ENCODE measurements at places on chromosomes 1 and 21.

GRCh38 chr1:207935166-207935583 lies 24.2 kb upstream of the CD34 start:
- no peak for DNase-seq

DNA sequence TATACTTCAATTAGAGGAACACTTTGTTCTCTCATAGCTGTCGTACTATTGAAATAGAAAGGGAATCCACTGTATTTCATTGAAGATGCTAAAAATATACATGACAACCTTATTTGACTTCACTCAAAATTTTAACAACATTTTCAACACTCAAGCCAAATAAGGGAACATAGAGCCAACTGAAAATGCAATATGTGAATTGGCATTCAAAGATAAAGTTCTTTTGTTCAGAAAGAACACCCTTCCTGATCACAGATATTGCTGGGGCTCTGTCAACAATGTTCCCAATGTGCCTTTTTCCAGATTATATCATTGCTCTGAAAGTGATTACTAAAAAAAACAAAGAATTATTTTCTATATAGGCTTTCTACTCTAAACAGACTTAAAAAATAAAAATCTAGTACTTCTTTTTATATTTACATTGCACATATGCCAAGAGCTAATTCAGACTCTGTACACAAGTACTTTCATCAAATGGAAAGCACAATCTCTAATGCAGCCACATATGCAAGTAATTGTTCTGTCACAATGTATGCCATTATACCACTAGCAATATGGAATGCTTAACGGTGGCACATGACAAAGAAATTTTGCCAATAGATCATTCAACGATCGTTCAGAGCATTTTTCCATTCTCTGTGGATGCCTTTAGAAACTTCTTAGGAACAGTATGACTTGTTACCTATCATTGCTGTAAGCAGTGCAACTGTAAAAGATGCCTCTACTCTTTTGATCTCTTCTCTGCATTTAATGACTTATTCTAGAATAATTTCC lies 171.0 kb downstream of the EIF4G3 start:
- DNase-seq = no peak

GRCh38 chr1:160519642-160520435 lies 3.2 kb downstream of the SLAMF6 start:
- no peak for DNase-seq

GRCh38 chr1:18407166-18408045 lies 73.3 kb upstream of the KLHDC7A start:
- DNase-seq = no peak

GRCh38 chr1:168907786-168908348 lies 178.9 kb upstream of the DPT start:
- no peak for DNase-seq

- DNase-seq = peak; percentile 3
Measured at GRCh38 chr1:204837440-204838084, 33.1 kb upstream of the NFASC start.

DNA sequence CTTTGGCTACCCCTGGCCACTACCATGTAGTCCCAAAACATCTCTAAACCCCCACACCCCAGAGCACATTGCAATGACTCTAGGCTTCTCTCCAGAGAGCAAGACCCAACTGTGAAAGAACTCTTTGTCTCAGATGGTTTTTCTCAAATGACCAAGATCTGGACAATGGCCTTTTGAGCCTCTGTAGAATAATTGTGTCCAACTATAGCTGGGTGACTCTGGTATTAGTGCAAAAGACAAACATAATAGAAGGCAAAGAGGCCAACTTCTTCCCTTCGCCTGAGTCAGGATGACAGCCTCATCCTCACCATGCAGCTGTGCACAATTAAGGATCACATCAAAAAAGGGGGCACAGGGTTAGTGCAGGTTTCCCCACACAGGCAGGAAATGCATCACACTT lies 139.6 kb downstream of the BRINP2 start:
- DNase-seq = no peak

- no peak for DNase-seq
Measured at GRCh38 chr1:197336571-197336970, 68.5 kb downstream of the CRB1 start.

GRCh38 chr1:231871878-231872277 lies 245.3 kb downstream of the DISC1 start:
- no peak for DNase-seq

DNA sequence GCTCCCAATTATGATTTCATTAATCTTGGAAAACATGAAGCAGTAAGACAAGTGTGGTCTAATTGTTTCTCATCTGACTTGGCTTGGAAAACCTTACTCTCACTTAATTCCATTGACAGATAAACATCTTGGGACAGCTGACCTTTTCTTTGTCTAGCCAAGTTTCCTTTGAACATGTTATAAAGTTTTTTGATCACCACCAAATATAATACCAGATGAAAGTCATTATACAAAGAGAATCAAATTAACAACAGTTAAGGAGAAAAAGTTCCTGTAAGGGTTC lies 50.2 kb downstream of the ALG14 start:
- DNase-seq = no peak

GRCh38 chr1:34970829-34971228 lies 14.3 kb downstream of the TMEM35B start:
- no peak for DNase-seq

DNA sequence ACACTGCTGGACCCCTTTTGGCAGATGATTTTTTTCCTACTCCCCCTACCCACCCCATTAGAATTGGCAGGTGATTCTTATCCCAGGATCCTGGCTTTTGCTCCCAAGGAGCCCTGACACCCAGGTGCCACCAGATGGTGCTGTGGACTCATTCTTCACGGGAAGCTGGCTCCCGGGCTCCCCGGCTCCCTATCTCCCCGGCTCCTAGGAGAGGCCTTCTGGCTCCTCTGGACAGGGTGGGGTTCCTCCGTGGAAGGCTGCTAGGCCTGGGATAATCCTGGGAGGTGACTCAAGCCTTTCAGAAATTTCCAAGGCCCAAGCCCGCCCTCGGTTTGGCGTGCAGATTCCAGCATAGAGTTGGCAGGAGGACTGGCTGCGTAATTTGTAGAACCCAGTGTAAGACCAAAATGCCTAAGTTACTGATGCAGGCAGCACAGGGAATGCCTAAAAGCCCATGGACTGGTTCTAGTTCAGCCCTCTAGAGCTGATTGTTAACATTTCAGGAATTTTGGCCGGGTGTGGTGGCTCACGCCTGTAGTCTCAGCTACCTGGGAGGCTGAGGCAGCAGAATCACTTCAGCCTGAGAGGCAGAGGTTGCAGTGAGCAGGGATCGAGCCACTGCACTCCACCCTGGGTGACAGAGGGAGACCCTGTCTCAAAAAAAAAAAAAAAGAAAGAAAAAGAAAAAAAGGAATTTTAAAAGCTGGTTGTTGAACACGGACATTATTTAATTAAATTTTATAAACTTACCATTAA lies 6.8 kb upstream of the BSDC1 start:
- peak; percentile 26 for DNase-seq

DNA sequence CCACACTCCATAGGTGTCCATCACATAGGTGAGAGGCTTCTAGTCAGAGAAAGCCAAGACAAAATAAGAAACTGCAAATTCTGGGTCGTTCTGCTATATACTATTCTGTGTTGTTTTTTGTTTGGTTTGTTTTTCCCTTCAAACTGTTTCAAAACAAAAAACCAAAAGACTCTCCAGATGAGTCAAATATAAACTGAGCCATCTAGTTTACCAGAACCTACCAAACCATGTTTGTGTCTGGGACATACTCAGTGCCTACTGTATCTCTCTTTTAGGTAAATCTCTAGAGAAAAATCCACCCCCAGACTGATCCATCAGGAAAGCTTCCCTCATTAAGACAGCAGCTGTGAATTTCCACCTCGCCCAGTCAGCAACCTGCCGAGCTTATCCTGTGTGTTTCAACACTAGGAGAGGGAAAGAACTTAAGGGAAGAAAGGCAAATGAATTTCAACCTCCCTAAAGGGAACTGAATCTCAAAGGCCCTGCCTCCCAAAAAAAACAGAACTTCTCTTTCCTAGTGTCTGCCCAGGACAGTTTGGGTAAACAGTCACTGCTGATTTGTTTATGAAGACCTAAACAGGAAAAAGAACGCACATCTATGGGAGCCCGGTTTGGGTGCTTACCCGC lies 17.2 kb downstream of the PPT1 start:
- no peak for DNase-seq

DNA sequence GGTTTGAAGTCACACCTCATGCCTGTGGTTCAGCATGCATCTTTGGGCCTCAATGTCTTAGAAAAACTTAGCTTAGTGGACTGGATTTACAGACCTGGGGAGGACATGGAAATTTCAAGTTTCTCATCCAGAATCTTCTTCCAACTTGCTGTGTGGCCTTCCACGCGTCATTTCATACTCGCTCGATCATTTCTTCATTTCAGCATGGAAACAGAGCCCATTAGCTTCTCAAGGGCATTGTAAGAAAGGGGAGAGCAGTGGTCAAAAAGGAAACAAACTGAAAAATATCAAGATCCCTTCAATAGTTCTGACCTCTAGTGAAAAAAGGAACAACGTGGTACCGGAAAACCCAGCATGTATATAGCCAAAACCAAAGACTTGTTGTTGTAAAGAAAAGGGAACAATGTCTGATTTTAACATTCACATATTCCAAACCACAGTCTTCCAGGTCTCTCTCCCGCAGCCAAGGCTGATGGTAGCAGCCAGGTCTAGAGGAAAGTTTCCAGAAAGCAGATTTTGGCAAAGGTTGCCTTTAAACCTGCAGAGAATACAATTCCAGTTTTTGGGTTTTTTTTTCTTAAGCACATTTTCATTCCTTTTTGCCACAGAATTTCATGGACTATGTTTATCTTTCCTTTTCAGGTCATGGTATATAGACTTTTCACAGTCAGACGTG lies 97.0 kb upstream of the CDC42BPA start:
- DNase-seq = no peak

DNA sequence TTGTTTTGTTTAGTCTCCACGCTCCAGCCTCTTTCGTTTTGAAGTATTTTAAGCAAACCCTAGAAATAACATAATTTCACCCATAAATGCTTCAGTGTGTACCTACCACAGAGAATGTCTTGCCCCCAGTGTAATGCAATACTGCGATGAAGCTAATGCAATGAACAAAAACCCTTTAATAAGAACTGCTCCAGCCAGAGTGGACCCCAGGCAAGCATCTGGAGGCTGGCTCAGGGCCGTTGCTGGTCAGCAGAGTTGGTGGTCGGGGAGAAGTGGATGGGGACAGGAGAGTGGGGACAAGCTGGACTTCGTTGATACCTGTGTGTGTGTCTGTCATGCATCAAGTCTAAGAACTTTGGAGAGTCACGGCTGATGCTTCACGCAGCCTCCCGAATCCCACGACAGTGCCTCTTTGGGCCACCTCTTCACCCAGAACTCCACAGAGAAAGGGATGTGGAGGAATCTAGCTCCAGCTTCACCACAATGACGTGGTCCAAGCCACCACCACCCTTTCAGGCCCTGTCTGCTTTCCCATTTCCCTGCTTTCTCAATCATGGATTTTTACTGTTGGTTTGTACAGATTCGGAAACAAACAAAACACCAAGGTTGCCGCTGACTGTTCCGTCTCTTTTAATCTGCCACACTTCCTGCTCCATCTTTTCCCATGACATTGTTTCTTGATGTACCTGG lies 108.6 kb upstream of the ERRFI1 start:
- no peak for DNase-seq

- no peak for DNase-seq
Measured at GRCh38 chr1:226571893-226572292, 23.3 kb downstream of the STUM start.

- DNase-seq = no peak
Measured at GRCh38 chr1:159869173-159869572, 6.7 kb upstream of the VSIG8 start.

- DNase-seq = no peak
Measured at GRCh38 chr1:210347112-210347511, 18.4 kb downstream of the HHAT start.

GRCh38 chr1:154186852-154187501 lies 4.9 kb downstream of the TPM3 start:
- no peak for DNase-seq

- DNase-seq = no peak
Measured at GRCh38 chr1:15117671-15118325, 35.7 kb upstream of the TMEM51 start.

DNA sequence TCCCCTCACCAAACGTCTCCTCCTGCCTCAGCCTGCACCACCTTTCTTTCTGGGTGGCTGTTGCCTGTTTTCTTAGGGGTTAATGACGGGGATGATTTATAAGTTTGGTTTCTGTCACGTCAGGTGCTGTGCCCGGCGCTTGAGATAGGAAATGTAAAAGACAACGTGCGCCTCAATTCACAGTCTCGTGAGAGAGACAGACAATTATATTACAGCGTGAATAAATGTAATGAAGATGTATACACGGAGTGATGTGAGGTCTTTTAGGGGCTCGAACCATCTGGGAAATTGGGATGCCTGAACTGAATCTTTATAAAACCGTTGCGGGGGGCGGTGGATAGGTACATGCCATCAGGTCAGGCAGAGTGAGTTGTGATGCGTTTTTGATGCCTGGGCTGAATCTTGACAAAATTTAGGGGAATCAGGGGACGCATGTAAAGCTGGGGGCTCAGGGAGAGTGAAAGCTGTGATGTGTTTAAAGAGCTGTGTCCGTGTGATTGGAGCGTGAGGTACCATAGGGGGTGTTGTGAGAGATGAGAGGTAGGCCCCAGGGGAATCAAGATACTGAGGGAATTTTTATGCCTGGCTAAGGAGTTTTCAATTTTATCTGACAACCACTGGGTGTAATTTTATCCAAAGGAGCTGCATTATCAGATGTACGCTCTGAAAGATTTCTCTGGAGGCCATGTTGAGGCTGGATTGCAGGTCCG lies 831 bp downstream of the TIPRL start:
- no peak for DNase-seq

GRCh38 chr1:22018583-22019559 lies 17.4 kb downstream of the CELA3A start:
- DNase-seq = no peak

DNA sequence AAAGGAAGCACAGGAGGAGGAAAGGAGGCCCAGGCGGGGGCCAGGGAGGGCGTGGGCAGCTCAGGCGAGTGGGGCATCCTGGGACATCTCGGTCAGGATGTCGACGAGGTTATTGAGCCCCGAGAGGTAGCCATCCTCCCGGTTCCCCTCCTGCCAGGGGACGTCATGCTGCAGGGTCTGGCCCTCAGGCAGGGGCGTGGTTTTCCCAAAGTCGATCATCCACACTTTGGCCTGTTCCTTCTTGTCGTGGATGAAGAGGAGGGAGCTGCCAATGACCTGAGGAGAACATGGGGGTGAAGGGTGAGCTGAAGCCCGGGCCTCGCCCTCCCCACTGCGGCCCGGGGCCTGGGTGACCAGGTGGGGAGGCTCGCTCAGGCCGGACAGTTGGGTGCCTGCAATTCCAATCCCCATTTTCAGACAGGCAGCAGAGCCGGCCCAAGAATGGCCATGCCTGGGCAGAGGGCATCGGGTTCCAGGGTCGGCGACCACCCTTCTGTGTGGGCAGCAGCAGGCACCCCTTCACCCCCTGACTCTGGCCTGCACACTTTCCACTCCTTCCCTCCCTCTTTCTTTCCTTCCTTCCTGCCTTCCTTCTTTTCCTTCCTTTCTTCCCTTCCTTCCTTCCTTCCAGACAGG lies 86.2 kb downstream of the STUM start:
- no peak for DNase-seq

GRCh38 chr1:185693654-185694053 lies 40.5 kb upstream of the HMCN1 start:
- DNase-seq = no peak
